H4 (cell line): ENCODE measurements at places on chromosomes 16 and 17. TPM values are rescaled to one million over a fixed set of nuclear protein-coding genes. Genes with fewer than 3 reads are reported as not detected.

DNA sequence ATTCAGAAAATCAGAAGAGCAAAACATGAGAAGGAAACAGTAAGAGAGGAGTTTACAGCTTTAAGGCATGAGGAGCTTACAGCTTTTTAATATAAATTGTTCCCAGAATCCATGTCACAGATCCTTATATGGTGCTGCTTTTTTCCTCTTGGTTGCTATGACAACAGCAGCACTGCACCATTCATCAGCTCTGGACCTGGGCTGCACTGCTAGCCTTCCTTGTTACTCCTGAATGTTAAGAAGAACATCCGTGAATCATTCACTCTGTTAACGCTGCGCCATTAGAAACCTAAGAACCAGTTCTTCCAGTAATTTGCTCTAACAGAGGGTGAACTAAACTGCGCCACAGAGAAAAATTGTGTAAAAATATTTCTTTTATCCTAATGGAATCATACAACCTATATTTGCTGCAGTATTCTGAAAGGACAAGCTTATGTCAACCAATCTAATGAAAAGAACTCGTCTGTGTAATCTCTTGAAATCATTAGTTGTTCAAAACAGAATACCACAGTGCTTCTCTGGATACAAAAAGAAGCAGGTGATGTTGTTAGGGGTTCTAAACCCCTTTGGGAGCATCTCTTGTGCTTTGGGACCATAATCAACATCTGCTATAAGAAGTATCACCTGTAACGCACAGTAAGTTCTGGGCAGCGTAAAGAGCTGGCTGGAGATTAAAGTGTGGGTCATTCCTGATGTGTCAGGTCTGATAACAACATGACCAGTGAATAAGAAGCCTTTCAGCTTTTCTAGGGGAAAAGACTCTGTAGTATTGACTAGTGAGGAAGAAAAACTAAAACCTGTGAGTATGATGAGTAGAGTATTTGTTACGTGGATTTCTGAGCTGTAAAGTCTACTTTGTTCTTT lies 151.2 kb downstream of the TANC2 start:
- peak; percentile 12 for DNase-seq

The TBC1D3H gene
- total RNA-seq = not detected in 2 replicates

The ZG16B gene
- total RNA-seq = 0.14 TPM in 1 of 2 replicates, not detected in the other

DNA sequence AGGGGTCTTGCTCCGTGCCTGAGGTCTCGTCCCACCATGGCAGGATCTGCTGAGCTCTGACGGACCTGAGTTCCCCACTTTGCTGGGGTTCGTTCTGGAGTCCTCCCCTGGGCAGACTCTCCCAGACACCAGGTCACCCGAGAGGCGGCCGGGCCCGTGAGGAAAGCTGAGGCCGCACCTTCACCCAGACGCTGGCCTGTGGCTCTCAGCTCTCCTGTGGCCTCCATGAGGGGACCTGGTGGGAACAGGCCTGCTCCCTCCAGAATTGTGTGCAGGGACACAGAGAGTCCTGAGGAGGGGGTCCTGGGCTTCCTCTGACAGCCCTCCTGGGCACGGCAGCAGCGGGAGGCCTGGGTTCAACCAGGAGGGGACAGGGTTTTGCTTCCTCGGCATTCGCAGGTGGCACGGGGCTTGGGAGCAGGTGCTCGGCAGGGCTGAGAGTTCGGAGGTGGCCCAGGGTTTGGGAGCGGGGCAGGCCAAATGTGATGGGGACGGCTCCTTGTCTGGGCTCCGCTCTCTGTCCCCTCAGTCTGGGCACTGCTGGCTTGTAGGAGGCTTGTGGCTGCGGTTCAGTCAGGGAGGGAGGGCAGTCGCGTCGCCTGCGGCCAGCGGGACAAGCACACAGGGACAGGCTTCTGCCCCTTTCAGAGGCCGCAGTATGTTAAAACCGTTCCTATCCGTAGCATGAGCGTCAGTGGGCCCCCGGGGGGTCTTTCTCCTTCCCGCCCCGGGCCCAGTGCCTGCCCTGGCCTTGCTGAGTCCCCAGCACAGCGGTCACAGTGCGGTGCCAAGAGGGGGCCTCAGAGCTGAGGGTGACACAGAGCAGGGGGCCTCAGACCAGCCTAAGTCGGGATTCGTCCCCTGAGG lies 8.1 kb upstream of the SNAI3 start:
- no peak for DNase-seq

The DNAI2 gene
- total RNA-seq = not detected in 2 replicates
